ENCODE measurements at places on chromosomes 1 and 21.

GRCh38 chr1:176058686-176059085 is 148.4 kb downstream of the COP1 start:
- no peak for DNase-seq

DNA sequence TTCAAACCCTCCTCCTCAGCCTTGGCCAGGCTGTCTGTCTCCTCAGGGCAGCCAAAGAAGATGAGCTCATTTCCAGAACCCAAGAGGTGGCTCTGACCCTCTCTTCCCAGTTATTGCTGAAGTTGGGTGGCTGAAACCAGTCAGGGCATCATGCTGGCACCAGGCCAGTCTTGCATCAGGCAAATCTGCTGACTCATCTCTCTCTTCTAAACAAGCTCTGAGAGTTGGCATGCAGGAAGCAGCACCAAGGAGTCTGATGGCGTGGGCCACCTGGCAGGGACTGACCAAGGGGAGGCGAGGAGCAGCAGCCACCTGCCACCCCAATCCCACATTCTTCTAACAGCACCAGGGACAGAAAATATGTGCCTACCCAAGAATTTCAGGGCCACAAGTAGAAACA is 104.8 kb upstream of the ATP1A1 start:
- peak; percentile 77 for DNase-seq

DNA sequence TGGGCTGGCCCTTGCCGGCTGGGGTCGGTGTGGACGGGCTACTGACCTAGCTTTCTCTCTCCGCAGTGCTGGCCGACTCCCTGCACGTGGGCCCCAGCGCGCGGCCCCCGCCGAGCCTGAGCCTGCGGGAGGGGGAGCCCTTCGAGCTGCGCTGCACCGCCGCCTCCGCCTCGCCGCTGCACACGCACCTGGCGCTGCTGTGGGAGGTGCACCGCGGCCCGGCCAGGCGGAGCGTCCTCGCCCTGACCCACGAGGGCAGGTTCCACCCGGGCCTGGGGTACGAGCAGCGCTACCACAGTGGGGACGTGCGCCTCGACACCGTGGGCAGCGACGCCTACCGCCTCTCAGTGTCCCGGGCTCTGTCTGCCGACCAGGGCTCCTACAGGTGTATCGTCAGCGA is 34.9 kb downstream of the PTGFRN start:
- no peak for DNase-seq

DNA sequence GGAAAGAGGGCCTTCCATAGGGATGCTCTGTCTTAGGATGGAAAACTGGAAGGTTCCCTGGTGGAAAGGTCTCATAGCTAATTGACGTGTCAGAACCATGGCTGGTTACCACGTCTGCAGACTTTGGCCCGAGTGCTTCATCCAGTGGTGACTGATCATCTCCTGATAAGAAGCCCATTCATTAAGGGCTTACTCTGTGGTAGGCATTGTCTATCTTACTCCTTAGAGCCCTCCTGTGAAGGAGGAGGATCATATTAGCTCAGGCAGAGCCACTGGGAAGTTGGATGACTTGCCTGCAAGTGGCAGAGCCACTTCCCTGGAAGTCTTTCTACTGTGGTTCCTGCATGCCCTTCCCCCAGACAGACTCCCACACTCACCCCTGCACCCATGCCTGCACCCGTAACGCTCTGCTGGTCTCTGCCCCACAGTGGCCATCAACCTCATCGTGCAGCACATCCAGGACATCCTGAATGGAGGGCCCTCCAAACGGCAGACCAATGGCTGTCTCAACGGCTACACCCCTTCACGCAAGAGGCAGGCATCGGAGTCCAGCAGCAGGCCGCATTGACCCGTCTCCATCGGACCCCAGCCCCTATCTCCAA is 79.9 kb downstream of the UCK2 start:
- DNase-seq: no peak

- peak; percentile 45 for DNase-seq
Measured at GRCh38 chr1:207645635-207646081, 725 bp downstream of the CR1L start.

DNA sequence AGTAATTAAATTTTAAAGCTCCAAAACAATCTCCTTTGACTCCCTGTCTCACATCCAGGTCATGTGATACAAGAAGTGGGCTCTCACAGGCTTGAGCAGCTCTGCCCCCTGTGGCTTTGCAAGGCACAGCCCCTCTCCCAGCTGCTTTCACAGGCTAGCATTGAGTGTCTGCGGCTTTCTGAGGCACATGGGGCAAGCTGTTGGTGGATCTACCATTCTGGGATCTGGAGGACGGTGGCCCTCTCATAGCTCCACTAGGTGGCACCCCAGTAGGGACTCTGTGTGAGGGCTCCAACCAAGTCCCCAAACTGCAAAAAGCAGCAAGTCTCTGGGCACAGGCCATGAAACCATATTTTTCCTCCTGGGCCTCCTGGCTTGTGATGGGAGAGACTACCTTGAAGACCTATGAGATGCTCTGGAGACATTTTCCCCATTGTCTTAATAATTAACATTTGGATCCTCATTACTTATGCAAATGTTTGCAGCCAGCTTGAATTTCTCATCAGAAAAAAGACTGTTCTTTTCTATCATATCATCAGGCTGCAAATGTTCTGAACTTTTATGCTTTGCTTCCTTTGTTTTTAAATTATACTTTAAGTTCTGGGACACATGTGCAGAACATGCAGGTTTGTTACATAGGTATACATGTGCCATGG is 554.1 kb upstream of the OLFM3 start:
- no peak for DNase-seq

DNA sequence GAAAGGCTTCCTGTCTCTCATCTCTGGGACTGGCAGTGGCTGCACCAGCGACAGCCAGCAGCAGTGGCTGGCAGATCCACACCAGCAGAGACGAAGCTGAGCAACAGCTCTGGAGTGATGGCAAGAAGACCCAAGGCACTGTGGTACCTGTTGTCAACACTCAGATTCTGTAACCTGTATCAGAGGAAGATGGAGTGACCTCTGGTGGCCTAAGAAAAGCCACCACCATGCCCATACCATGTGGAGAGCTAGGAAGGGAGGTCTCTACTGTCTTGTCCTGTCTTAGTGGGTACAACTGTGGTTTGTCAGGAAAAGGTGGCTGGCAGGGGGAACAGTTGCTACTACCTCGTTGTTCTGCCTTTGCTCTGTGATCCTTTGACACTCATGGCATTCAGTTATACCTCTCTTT is 22.5 kb upstream of the RHBDL2 start:
- DNase-seq: peak; percentile 29

DNA sequence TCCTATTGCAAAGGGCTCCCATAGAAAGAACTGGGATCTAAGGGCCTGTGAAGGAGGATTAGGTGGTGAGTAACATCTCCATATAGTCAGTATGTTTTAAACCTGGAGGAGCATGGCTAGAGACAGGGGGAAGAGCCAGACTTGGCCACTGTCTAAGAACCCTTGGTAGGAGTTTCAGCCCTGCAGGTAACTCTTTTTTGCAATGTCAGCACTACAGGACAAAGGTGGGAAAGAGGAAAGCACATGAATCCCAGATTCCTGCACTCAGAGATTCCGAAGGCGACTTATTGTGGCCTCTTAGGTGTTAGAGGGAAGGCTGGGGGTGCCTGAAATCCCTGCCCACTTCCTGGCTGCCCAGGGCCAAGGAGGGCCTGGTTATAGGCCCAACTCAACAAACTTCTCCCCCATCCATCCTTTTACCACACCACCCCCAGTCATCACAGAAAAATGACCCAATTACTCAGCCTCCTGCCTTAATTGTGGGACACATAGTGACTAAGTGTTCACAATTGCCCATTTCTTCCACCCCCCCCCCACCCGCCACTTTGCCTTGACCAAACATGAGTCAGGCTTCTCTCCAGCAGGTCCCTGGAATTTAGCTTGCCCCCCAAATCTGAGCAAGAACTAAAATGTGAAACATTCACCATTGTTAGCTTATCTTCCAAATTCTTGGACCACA is 1.9 kb upstream of the NTNG1 start:
- DNase-seq: no peak

DNA sequence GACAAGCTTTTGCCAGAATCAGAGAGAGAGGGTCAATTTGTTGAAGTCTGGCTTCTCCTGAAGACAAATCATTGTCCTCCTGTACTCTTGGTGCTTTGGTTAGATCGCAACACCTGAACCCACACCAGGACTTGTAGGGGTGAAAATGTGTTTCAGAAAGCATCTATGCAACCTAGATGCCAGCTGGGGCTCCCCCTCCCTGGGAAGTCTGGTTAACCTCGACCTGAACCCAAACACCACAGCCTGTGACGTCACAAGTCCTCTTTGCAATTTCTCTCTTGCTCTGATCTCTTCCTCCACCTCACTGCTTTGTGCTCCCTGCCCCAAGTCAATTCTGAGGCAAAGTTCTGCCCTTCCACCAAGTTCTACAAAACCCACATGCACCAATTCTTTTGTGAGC is 42.8 kb upstream of the USP24 start:
- DNase-seq: no peak

DNA sequence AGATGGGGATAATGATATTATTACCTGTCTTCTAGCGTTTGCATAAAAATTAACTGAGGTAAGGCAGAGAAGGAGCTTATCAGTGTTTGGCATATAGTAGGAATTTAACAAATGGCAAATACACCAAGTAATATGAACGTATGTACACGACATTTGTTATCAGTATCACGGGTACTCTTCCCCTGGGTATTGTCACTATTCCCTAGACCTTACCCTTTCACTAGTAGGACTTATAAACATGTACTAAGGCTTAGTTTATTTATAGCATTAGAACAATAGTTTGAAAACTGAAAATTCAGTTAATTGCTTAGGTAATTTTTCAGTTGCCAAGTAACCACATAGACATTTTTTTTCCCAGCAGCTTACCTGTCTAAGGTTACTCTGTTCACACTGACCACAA is 187.0 kb downstream of the KCTD3 start:
- DNase-seq: no peak

DNA sequence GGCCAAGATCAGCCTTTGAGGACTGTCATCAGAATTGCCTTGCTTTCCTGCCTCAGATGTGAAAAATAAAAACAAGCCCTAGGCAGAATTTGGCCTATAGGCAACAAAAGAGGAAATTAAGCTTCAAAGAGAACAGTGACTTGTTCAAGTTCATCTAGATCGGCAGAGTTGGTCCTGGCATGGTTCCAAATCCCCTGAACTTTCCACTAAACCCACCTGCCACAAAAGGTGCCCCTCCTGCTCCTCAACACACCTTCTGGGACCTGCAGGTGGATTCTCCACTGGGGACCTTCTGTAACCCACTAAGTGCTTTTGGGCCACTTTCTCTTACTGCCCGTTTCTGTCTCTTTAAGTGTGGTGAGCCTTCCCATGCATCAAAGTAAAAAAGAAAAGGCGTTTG is 42.5 kb upstream of the LRRN2 start:
- no peak for DNase-seq

- no peak for DNase-seq
Measured at GRCh38 chr1:219795363-219795917, 132.9 kb downstream of the SLC30A10 start.

DNA sequence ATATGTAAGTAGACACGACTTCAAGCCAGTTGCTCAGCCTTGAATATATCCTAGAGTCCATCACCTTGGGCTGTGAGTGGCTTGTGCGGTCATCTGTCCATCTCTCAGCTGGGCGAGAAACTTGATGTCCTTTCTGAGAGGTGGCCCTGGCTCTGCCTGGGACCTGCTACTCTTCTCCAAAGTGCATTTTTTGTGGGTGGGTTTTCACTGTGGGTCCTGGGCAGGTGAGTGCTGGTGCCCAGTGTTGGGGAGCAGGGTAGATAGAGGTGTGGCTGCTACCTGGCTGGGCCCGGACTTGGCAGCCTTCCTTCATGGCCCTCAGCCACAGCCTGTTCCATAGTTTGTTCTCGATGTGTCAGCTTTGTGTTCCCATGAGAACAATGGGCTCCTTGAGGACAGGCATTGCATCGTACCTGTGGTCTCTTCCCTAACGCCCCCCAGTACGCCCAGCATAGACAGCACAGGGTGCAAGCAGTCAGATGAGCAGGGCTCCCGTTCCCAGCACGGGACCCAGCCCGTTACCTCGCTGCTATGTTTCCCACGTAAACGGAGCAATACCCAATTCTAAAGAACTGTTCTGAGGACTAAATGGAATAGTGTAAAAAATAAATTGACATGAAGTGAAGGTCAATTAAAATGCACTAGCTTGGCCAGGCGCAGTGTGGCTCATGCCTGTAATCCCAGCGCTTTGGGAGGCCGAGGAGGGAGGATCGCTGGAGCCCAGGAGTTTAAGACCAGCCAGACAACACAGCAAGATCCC is 877 bp upstream of the SLX9 start:
- DNase-seq: no peak

GRCh38 chr1:89405275-89405929 is 41.5 kb downstream of the GBP6 start:
- DNase-seq: no peak

DNA sequence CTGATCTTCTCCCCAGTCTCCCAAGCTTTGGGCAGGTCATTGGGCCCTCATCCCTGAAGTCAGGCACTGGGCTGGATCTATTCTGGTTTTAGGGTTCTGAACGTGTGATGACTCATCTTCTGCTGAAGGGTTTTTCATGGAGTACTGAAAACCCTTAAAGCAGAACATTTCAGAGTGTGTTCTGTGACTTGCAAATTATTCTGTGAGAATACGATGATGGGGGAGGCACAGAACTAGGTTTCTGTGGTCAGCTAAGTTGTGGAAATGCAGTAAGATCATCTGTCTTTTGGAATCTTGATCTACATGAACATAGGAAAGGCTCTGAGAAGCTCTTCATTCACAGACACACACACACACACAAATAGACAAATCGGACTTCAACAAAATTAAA is 46.2 kb downstream of the NAV1 start:
- no peak for DNase-seq

GRCh38 chr1:152481869-152482664 is 28.5 kb upstream of the LCE5A start:
- DNase-seq: no peak

- DNase-seq: no peak
Measured at GRCh38 chr1:36842448-36842847, 191.9 kb downstream of the GRIK3 start.

DNA sequence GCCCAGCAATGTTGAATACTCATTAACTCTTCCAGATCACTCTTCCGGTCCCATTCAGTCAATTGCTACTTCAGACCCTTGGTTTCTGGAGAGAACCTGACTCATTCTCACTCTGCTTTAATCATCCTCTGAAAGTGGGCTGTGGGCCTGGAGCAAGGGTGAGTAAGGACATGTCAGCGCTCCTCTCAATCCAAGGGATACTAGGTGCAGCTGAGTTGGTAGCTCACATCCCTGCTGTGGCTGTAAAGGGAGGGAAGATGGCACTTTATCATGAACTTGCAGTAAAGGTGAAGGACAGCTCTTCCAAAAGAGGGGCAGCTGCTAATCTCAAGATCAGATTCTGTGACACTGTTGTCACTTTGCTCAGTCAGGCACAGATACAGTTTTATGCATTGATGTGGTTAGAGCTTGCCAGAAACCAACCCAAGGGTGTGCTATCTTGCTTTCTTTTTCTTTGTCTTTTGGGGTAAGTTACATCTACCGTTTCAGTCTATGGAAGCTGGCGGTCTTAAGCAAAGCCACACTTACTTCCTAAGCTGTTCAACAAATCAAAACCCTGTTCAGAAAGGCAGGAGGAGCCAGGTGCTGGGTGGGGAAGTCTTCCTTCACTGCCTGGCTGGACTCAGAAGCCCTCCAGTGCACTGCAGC is 26.5 kb upstream of the NTPCR start:
- no peak for DNase-seq
